Uterus (tissue), 4 donors: ENCODE measurements at places on chromosomes 7 and 10. TPM values are rescaled to one million over a fixed set of nuclear protein-coding genes. Genes with fewer than 3 reads are reported as not detected.
A peak's percentile ranks its signal among the peaks of the same experiment; 100 is the strongest.

Gene ASB10
- total RNA-seq, result not detected

GRCh38 chr7:55962014-55962413 lies 2.4 kb upstream of the NIPSNAP2 start:
- DNase-seq, result no peak

- DNase-seq, result peak; percentile 33
These were observed 48.4 kb downstream of the TES start for GRCh38 chr7:116258734-116259133.

GRCh38 chr10:112429147-112429546 lies 17.6 kb downstream of the ZDHHC6 start:
- DNase-seq, result no peak

GRCh38 chr7:157388301-157388700 lies 51.5 kb downstream of the DNAJB6 start:
- DNase-seq, result no peak

DNA sequence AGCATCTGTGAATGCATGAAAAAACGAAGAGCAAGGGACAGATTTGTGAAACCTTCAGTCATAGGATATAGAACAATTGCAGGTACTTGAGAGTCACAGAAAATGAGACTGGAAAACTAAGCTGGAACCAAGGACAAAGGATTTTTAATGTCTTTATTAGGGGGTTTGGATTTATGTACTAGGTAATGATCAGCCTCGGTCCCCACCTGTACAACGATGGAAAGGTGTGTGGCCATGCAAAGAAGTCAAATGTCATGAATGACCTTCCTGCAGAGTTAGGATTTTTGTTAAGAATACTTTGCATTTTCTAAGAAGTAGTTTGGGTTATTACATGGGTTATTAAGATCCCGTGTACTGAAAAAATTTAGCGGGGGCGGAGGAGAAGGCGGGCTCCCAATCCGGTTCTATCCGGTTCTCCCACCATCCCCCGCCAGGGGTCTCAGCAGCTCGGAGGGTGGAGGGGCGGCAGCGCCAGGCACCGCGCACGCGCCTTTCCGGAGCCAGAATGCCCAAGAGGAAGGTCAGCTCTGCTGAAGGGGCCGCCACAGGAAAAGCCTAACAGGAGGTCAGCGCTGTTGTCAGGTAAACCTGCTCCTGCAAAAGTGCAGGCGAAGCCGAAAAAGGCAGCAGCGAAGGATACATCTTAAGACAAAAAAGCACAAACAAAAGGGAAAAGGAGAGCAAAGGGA lies 327.5 kb upstream of the PLXDC2 start:
- DNase-seq, result peak; percentile 36

Gene GPRIN2
- total RNA-seq, result not detected

Gene CPA2
- not detected for total RNA-seq

Gene CALCR
- total RNA-seq, result not detected

Gene THSD7A
- 36.4 TPM for total RNA-seq

- no peak for DNase-seq
These were observed 20.6 kb upstream of the ERCC6 start for GRCh38 chr10:49559476-49559875.

GRCh38 chr7:135653340-135654080 lies 8.8 kb upstream of the STMP1 start:
- DNase-seq, result no peak

Gene CUZD1
- total RNA-seq, result not detected

Gene DPCD
- 5.1 TPM for total RNA-seq

DNA sequence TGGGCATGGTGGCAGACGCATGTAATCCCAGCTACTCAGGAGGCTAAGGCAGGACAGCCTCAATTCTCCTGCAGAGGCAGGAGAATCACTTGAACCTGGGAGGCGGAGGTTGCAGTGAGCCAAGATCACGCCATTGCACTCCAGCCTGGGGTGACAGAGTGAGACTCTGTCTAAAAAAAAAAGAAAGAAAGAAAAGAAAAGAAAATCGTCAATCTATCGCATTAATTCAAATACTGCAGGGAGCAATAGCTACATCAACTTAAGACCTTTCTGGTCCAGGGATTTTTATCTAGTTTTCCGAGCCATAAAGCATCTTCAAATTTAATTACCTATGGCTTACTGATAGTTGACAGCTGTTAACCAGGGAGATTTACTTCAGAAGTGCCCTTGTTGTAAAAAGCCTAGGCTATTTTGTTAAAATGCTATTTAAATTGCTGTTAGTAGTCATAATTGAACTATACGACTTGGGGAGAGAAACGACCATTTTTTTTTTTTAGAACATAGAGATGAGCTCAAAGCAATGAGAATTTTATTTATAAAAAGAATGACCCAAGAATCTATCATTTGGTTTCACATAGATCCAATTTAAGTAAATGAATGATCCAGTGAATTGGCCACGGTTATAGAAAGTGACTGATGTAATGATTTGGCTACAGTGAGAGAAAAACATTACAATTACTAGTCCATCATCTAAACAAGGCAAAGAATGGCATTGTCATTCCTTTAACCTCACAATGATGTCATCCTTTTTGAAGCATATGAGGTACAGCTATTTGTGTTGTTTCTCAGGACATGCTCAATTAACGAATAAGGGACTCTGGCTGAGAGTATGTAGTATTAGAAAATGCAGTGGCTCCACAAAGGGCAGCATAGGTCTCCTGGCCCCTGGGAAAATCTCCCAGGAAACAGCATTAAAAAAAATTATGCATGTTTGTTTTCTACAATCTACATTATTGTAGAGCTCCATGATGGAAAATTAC lies 85.3 kb downstream of the SEMA3C start:
- DNase-seq, result no peak

Gene MYO1G
- 1.5 TPM for total RNA-seq

DNA sequence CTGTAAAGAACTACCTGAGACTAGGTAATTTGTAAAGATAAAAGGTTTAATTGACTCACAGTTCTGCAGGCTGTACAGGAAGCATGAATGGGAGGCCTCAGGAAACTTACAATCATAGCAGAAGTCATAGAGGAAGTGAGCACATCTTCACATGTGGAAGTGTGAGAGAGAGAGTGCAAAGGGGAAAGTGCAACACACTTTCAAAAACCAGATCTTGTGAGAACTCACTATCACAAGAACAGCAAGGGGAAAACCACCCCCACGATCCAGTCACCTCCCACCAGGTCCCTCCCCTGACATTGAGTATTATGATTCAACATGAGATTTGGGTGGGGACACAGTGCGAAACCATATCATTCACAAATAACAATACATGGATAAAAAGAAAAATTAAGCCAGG lies 24.5 kb downstream of the AVL9 start:
- DNase-seq, result no peak

Gene OR9A2
- total RNA-seq, result 1.0 TPM

GRCh38 chr7:20577441-20578071 lies 37.9 kb upstream of the ABCB5 start:
- DNase-seq, result no peak

- no peak for DNase-seq
These were observed 46.3 kb upstream of the DMBT1 start for GRCh38 chr10:122514045-122514840.

DNA sequence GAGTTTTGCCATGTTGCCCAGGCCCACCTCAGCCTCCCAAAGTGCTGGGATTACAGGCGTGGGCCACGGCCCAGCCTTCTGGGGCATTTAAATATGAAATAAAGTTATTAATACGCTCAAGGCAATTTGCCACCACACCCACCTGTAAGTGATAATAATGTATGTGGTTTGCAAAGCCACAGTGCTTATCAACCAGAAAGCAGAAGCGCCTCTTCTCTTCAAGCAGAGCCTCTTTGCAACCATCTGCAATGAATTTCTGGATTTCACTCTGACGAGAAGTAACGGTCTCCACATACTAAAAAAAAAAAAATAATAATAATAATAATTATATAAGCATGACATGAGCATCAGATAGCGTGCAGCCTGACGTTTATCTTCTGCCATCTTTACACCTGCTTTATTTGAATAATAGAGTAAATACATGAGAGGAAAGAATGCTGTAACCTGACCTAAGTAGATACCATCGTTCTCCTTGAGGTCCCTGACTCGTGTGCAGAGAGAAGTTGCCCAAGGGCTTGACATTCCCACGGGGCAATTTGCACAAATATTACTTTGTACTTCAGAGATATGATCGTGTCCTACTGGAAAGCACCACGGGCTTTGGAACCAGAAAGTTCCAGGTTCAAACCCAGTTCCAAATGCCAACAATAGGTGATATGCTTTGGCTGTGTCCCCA lies 34.0 kb downstream of the BRI3 start:
- no peak for DNase-seq

Gene RADIL
- total RNA-seq, result 8.3 TPM

Gene CWF19L1
- 31.3 TPM for total RNA-seq
